AG04450 (cell line): ENCODE measurements at places on chromosomes 5 and 9.

GRCh38 chr9:111613436-111614040 is 14.1 kb upstream of the PTGR1 start:
- DNase-seq, result no peak

DNA sequence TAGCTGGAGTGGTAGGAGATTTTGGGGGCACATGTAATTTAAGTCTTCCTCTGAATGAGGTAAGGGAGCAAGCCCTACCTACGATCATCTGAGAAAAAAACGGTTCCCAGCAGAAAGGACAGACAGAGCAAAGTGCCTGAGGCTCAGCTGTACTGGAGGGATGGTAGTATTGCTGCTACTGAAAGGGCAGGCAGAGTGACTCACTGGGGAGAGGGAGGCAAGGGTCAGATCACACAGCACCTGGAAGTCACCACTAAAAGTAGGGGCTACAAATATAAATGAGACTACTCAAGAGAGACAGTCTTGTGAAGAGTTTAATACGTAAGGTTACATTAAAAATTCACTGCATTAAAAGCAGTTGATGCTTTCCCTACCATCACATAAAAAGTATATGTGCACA is 75.9 kb downstream of the NFIB start:
- DNase-seq, result no peak

GRCh38 chr5:151465476-151465875 is 18.1 kb downstream of the SLC36A1 start:
- no peak for DNase-seq

DNA sequence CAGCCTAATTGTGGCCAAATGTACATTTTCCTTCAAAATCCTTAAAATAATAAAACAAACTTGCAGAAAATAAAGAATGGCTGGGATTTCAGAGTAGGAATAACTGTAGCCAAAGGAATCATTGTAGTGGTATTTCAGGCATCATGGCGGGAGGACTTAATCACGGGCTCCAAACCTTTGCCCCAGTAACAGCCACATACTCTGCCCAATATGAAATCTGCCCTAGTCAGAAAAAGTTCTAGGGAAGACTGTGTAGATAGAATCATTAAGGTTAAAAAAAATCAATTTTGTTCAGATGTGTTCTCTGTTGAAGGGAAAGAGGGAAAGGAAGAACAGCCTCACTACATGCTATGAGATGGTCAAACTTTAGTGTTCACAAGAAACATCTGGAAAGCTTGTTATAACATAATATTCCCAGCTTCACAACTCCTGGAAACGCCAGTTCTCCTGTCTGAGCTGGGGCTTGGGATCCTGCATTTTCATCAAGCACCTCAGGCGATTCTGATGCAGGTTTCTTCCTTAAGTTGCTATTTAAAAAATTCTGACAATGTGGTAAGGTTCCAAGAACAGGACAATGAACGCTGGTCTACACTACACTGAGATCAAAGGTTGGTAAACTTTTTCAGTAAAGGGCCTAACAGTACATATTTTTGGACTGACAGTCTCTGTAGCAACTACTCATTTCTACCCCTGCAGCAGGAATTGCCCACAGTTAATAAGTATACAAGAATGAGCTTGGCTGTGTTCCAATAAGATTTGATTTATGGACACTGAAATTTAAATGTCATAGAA is 87.9 kb downstream of the CEMIP2 start:
- DNase-seq, result no peak

DNA sequence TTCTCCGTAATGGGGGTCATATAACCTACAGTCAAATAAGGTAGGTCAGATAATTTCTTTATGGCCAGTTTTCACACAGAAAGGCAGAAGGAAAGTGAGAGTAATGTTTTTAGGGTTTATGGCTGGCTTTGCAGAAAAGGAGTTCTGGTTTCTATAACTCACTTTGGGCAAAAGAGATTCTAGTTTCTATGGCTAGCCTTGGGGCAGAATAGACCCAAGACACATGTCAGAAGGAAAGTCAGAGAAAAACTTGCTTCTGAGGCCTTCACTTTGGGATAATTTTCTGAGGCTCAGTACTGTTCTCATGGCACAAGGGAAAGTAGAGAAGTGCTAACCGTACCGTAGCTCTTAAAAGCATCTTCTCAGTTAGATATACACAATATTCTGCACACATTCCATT is 1145.3 kb downstream of the EFNA5 start:
- no peak for DNase-seq

DNA sequence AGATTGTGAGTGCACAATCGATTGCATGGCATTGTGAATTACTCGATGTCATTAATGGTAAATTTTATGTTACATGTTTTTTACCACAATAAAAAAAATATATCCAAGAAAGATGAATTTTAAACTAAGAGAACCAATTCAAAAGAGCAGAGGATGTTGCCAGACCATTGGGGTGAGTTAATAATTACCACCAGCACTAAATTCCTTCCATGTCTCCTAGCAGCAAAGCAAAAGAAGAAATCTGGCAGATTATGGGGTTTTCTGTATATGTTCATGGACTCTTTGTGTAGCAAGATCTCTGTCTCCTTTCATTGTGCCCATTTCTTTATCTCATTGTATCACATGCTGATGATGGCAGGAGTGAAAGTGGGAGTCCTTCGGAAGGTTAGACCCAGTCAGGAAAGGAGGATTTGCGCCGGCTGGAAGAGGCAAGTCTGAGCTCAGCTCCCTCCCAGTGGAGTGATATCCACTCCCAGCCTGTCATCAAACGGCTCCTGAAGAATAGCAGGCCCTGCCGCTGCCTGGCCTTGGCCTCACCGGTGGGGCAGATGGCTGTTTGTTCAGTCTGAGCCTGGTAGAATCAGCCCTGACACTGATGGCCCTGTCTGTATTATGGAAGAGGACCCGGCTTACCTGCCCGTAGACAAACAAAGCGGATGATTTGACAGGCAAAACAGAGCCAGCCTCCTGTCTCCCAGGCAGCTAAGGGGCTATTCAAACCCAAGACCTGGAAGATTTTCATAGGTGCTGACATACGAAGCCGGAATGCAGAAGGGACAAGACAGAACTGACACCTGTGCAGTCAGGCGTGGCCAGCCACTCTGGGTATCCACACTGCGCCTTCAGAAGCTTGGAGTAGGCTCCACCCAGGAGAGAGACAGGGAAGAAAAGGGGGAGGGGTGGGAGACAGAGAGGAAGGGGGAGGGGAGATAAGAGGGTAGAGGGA is 21.9 kb upstream of the FOXE1 start:
- DNase-seq, result no peak

GRCh38 chr5:113157886-113158285 is 181.3 kb downstream of the DCP2 start:
- DNase-seq, result no peak
